ENCODE measurements at places on chromosomes 2 and 18.

DNA sequence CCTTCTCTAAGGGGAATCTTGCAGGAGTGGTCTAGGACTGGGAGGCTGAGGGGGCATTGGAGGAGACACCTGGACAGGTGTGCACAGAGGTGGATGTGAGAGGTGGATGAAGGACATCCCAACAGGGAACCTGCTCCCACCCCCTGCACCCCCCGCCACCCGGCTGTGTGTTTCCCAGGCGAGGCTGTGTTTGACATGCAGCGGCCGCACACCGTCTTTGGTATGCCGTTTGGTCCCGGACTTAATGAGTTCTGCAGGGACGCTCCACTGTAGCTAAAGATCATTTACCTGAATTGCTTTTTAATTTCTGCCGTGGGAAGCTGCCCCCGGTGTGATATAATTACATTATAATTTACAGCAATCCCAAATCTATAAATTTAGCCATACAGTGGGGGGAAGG is 87.3 kb downstream of the GLI2 start:
- DNase-seq: no peak

DNA sequence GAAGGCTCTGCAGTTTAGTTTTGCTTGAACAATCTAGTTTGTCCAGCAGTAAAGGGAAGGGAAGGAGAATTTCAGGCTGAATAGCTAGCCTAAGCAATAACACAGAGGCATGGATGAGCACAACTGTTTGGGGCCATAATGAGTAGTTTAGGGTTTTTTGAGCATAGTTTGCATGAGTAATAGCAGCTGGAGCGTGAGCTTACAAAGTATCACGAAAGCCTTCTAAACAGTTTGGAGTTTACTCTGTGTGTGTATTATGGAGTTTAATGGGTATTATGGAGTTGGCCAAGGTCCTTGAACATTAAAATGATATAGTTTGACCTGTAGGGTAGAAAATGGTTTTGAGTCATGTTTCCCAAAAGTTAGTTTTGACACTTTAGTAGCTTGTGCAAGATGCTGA is 782.3 kb downstream of the ERBB4 start:
- DNase-seq: no peak

- no peak for DNase-seq
Observed at GRCh38 chr2:12027136-12027535, 280.7 kb downstream of the LPIN1 start.

DNA sequence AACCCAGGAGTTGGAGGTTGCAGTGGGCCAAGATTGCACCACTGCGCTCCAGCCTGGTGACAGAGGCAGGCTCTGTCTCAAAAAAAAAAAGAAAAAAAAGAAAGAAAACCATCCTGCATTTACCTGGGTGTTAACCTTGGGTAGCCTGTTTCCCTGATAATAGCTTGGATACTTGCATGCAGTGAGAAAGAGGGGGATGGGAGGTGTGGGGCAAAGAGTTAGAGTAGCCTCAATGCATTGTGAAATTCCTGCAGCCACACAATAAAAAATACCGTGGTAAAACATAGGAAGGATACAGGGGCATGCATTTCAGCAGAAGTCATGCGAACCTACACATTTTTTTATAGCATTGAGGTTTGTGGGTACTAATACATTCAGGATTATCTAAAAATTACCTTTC is 76.6 kb upstream of the ZNF516 start:
- DNase-seq: no peak

GRCh38 chr2:222452422-222452950 is 28.1 kb downstream of the SGPP2 start:
- DNase-seq: peak; percentile 26

GRCh38 chr2:8487461-8487932 is 194.4 kb upstream of the ID2 start:
- no peak for DNase-seq

GRCh38 chr2:168378960-168379669 is 77.0 kb upstream of the CERS6 start:
- DNase-seq: no peak

- DNase-seq: no peak
Observed at GRCh38 chr2:25369876-25370275, 28.2 kb upstream of the DNMT3A start.

DNA sequence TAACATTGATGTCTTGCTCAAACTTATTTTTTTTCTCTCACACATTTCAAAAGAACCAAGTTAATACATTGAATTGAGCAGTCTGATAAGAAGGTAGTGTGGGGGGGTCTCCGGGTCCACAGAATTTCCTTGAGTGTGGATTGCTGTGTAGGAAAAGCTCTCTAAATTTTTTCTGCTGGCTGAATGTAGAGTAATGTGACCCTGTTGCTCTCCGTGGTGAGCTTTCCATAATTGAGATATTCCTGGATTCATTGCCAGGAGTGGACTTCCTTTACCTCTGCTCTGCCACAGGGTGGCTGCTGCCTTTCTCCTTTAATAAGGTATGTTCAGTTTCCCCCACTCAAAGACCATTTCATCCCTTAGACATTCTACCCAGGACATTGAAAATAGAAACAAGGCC is 50.9 kb downstream of the PKP4 start:
- no peak for DNase-seq

- DNase-seq: no peak
Observed at GRCh38 chr2:171157109-171157500, 3.6 kb downstream of the TLK1 start.

DNA sequence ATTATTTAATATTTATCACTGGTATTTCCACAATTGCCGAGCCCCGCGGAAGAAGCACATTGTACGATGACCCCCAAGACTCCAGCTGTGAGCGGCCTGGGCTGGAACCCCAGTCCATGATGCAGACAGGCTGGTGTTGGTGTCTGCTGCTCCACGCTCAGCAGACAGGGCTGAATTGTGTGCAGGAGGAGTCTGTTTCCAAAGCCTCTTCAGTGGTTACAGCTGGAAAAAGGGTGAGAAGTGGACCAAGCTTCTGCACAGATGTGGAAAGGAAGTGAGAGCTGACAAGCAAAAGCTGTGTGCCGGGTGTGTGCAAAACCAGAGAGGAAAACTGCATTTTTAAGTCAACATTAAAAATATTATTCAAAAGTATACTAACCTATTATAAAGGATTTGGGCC is 500.4 kb downstream of the GALR1 start:
- no peak for DNase-seq

GRCh38 chr2:10987861-10988260 is 76.1 kb downstream of the KCNF1 start:
- no peak for DNase-seq

Measured in left ventricle myocardium inferior (tissue), 1 donor.